NCI-H1105 treated with DMSO at 0.1 percent for 48 hours (cell line): ENCODE measurements at places on chromosomes 3 and 15.

DNA sequence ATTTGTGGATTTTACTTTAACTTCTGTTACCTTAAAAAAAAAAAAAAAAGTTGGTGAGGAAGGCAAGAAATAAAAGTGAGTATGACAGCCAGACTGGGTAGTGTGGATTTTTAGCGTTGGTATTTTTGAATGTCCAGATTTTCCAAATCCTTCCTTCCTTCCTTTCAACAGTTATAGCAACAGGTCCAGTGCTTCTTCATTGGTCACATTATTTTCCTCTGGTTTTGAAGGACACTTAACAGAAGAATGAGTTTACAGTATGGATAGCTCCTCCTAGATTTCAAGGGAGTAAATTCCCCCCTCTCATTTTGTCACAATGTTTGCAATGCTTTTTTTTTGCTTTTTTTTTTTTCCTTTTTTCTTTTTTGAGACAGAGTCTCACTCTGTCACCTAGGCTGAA is 6.4 kb downstream of the MAPKBP1 start:
- DNase-seq, result no peak

DNA sequence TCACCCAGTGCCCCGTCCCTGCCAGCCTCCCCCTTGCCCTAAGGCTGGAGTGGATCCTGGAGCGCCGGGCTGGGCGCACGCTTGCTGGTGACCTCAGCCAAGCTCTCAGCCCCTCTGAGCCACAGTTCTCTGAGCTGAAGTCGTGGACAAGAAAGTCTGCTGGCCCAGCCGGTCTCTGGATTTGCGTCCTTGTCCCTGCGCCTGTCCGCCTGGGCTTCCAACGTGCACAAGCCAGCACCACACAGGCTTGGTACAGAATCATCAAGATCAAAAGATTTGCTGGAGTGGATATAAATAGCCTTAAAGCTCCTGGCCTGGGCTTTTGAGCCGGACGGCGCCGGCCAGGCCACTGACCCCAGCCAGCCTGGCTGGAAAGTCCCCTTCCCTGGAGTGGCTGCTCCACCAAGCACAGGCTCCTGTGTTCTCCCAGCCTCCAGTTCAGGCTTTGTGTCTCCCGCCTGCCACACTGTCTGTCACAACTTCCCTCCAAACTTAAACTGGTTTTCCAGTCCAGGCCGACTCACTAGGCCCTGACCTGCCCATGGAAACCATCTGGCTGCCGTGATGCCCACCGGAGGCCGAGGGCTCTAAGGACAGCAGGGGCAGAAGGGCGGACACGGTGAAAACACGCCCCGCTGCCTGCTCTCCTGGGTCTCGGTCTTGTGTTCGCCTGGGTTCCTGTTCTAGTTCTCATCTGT is 156.2 kb downstream of the NUP210 start:
- DNase-seq, result no peak

- DNase-seq, result no peak
Measured at GRCh38 chr15:77579498-77580188, 53.1 kb downstream of the LINGO1 start.

GRCh38 chr15:59322056-59322759 is 50.5 kb downstream of the MYO1E start:
- no peak for DNase-seq

- no peak for DNase-seq
Measured at GRCh38 chr3:115284980-115285379, 137.9 kb upstream of the ZBTB20 start.

GRCh38 chr3:46406788-46407611 is at the start of the genes CCR5AS and CCRL2:
Gene CCR5AS (minus strand): TSS chr3:46407066.
Gene CCRL2 (plus strand): TSS chr3:46407259. CDS start chr3:46408080, 821 bp downstream.
- no peak for DNase-seq
